Amniotic epithelial cell (primary cell): ENCODE measurements at places on chromosomes 5 and 9.

GRCh38 chr5:148011398-148012137 is 52.2 kb upstream of the SPINK5 start:
- peak; percentile 93 for DNase-seq

GRCh38 chr5:100802208-100802607 is 100.9 kb downstream of the ST8SIA4 start:
- DNase-seq = no peak

DNA sequence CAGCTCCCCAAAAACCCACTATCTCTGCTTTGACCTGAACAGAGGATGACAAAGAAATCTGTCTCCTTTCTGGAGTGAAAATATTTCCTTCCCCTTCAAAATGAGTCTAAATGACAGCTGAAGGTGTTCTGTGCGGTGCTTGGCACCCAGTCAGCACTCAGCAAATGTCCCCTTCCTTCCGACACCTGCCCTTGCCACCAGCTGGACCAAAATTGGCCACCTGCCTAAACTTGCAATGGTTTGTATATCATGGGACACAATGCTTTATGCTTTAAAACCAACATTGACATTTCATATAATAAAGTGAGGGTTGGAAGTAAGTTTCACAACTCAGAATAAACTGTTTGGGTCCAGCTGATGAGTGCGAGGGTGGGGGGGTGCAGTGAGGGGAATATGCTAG is 7.5 kb upstream of the TTC1 start:
- no peak for DNase-seq

DNA sequence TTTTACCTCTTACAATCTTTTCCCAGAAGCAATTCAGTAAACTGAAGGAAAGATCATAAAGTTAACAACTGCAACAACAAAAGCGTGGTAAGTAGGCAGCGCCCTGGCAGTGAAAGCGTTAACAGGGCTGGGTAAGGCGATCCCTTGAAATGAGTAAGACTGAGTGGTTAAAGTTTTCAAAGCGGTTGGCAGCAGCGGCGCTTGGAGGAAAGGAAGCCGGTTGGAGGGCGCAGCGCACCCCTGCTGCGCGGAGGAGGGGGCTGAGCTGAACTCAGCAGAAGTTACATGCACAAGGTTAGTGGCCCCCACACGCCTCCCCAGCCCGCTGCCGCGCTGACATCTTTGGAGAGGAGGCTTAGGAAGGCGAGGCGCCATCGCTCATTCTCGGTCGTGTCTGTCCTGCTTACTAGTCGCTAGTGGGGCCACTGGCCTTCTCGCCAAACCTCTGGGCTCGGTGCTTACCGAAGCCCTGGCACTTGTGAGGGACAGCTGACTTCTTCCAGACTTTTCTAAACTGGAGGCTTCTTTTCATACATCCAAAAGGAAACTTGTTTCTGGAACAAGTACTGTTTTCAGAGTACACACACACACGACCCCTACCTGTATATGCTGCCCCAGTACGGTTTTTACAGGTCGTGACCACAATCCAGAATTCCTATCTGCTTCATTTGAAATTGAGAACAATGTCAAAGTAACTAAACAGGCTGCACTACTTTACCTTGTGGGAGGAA is at the start of gene SH3RF2:
Gene SH3RF2 (plus strand): TSS at position 178 of the 731 bp plus-strand sequence. CDS start 1,351 bp downstream, outside the sequence.
- peak; percentile 70 for DNase-seq

GRCh38 chr5:58795327-58795726 is 212.5 kb downstream of the RAB3C start:
- DNase-seq = no peak

- no peak for DNase-seq
Measured at GRCh38 chr5:67353500-67354450, 157.2 kb upstream of the CD180 start.

GRCh38 chr5:126354012-126354857 is 69.0 kb upstream of the GRAMD2B start:
- peak; percentile 93 for DNase-seq

- DNase-seq = no peak
Measured at GRCh38 chr9:77968506-77968905, 63.1 kb downstream of the GNAQ start.

GRCh38 chr5:116898917-116899316 is 324.3 kb upstream of the SEMA6A start:
- no peak for DNase-seq

DNA sequence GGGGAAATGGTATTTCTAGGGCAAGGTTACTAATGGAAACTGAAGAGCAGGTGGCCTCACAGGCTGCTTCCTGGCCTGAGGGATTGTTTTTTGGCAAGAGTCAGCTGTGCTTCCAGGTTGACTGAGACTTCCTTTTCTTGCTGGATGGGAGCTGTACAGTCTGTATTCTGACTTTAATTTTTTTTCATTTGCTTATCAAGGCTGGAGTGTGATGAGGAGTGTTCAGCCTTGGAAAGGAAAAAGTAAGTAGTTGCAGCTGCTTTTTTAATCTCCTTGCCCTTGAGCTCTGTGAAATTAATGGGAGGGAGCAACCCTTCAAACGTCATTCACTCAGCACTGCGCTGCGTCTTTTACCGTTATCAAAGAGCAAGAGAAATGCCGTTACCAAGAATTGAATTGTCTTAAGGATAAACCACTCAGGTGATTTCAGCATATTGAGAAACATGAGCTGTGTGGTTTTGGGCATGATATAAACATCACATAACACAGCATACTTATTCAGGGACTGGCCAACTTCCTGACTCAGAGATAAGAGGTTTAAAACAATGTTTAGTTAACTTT is 47.6 kb downstream of the AQP7 start:
- peak; percentile 99 for DNase-seq

GRCh38 chr5:65876970-65877369 is 49.4 kb upstream of the ERBIN start:
- no peak for DNase-seq

DNA sequence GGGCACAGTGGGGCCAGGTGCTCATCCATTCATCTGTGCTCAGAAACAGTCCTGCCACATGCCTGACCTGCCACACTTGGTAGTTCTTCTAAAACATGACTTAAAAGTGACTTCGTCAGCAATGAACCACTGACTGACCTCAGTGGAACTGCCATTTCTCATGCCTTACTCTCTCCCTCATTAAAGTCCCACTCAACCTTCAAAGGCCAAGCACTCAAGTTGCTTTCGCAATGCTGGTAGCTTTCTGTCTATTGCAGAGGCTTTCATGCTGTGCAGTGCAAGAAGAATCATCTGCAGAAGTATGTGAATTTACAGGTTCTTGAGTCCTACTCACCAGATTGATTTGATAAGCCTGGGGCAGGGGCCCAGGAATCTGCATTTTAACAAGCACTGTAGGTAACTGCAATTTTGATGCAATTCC is 23.9 kb downstream of the B4GALT1 start:
- DNase-seq = peak; percentile 89

DNA sequence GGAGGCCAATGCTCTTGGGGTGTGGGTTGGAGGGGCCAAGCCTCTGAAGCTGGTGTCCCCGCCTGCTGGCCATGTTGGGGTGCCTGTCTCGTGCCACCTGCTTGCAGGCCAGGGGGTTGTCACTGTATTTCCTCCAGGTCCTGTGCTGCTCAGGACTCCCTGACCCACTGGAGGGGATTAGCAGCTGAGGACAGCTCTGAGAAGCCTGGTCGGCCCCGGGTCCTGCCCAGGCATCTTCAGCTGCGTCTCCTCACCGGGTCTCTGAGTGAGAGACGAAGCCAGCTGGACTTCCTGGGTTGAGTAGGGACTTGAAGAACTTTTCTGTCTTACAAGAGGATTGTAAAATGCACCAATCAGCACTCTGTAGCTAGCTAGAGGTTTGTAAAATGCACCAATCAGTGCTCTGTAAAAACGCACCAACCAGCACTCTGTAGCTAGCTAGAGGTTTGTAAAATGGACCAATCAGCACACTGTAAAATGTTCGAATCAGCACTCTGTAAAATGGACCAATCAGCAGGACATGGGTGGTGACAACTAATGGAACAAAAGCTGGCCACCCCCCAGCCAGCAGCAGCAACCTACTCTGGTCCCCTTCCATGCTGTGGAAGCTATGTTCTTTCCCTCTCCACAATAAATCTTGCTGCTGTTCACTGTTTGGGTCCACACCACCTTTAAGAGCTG is 20.6 kb upstream of the SLC9A3 start:
- DNase-seq = no peak

GRCh38 chr5:170974461-170974860 is 112.6 kb downstream of the RANBP17 start:
- DNase-seq = no peak

DNA sequence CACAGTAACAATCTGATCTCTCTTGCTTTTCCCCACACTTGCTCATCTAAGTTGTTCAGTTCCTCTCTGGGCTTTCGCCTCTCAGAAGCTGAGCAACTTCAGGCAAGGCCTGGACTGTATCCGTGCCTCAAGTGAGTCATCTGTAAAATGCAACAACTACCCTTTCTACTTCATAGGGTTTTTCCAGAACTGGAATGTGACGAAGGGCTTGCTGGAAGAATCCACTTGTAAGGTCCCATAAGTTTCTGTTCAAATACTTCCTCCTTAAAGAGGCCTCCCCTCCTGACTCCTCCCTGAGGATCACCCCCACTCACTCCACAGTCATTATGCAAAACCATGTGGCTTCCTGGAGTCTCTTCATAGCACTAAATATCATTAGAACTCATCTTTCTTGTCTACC is 17.5 kb upstream of the INSYN2B start:
- peak; percentile 14 for DNase-seq

GRCh38 chr5:144307736-144308135 is 137.1 kb downstream of the KCTD16 start:
- peak; percentile 50 for DNase-seq

GRCh38 chr9:124812441-124812876 is 35.5 kb downstream of the OLFML2A start:
- DNase-seq = peak; percentile 96

DNA sequence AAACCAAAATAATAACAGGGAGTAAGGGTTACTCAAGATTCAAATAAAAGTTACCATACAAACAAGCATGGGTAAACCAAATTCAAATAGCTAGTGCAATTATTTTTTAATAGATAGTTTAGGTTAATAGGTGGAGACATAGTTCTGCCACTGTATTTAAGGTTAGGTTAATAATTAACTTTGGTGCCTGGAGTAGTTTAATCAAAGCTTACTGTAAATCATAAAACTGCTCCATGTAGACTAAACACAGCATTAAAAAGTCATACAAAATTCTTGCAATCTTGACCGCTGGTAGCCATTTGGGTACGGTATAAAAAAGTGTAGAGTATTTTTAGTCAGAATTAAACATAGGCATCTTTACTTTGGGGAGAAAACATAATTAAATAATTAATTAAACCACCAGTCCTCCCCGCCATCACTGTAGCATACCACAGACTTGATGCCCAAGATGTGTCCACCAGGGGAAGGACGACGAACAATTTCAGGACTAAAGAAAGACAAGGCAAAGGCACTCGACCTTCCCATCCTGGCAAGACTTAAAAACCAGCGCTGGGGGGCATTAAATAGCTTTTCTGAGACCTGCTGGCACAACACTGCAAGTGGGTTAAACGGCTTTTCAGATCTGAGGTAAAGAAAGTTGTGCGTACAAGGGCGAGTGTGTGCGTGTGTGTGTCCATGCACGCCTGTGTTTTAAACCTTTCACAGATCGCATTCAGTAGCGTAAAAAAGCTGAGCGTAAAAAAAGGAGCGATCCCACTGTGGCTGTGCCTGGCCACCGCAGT is 2.9 kb downstream of the SEMA6A start:
- DNase-seq = no peak

GRCh38 chr5:124923131-124923530 is 176.7 kb upstream of the ZNF608 start:
- DNase-seq = peak; percentile 28
